ENCODE measurements at places on chromosomes 3 and 15. TPM values are rescaled to one million over a fixed set of nuclear protein-coding genes. Genes with fewer than 3 reads are reported as not detected.
A peak's percentile ranks its signal among the peaks of the same experiment; 100 is the strongest.

DNA sequence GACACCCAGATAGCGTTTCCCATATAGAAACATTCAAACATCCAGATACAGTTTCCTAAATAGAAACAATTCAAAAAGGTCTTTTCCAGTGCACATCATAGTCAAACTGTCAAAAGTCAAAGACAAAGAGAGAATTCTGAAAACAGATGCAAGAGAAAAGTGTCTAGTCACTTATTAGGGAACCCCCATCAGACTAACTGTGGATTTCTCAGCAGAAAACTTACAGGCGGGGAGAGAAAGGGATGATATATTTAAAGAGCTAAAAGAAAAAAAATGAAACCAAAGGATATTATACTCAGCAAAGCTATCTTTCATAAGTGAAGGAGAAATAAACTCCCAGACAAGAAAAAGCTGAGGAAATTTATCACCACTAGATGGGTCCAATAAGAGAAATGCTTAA, 22.3 kb upstream of the CX3CR1 start:
- no peak for DNase-seq

- no peak for DNase-seq
Measured at GRCh38 chr3:87691109-87691508, 367.7 kb downstream of the CGGBP1 start.

Gene PIK3R4
- total RNA-seq: 28.0 TPM

DNA sequence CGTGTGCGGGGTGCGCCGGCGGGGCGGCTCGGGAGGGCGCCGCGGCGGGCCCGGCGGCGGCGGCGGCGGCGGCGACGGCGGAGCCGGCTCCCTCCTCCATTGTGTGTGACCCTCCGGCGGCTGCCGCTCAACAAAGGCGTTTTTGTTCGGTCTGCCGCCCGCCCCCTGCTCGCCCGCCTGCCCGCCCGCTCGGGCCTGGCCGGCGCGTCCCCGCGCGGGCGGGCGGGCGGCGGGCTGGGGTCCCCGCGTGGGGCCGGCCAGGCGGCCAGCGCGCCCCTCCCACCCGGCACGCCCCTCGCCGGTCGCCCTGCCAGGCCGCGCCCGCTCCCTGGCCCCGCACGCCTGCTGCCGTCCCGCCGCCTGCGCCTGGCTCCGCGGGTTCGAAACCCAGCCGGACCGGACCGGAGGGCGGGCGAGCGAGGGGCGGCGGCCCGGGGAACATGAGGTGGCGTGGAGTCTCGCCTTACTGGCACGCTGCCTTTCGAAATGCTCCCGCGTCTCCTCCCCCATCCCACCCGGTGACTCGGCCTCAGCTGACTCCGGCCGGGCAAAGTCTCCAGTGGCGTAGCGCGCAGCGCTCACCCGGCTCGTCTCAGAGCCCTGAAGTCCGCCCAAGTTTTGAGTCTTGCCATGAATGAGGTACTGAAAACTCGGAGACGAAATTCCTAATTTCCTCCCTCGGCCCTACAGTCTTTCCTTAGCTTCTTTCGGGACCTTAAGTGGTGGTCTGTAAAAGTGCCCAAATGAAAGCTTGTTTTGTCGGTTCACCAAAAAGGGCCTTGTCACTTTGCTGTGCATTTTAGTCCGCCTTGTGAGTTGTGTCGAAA, 588 bp downstream of the MAPK6 start:
- DNase-seq: peak; percentile 92

GRCh38 chr15:91752081-91752785, 101.3 kb upstream of the SLCO3A1 start:
- DNase-seq: no peak

- no peak for DNase-seq
Measured at GRCh38 chr15:92226020-92226612, 167.6 kb upstream of the ST8SIA2 start.

GRCh38 chr3:72134989-72135451, 350.1 kb upstream of the PROK2 start:
- no peak for DNase-seq

Gene ATP8B4
- total RNA-seq: 90.2 TPM

DNA sequence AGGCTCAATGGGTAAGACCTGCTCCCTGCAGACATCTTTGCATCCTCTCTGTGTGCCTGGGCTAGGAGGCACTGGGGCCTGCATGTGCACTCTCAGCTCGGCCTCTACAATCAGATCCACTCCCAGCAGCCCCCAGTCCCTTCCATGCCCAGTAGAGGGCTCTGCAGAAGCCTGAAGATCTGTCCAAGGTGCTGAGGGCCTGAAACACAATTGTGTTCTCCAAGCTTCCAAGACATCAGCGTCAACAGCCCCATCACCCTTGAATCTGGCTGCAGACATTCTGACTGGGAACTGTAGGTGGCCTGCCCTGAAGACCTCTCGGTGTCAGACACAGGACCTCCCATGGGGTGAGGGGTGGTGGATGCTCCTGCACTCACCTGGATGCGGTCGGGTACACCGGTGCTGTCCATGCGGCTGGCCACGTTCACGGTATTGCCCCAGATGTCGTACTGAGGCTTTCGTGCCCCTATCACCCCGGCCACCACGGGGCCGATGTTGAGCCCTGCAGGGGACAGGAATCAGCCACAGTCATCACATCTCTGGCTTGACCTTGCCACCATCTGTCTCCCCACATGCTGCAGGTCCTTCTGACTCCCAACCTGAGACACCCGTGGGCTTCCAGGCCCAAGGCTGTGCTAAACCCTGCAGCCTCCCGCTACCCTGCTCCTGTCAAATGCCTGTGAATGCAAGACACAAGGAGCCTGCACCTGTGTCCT, 84.7 kb downstream of the SEC22A start:
- DNase-seq: peak; percentile 61

GRCh38 chr3:150450916-150451315, 42.8 kb downstream of the TSC22D2 start:
- DNase-seq: no peak

Gene SLC15A2
- under 0.01 TPM for total RNA-seq

Gene ANKRD63
- total RNA-seq: not detected

DNA sequence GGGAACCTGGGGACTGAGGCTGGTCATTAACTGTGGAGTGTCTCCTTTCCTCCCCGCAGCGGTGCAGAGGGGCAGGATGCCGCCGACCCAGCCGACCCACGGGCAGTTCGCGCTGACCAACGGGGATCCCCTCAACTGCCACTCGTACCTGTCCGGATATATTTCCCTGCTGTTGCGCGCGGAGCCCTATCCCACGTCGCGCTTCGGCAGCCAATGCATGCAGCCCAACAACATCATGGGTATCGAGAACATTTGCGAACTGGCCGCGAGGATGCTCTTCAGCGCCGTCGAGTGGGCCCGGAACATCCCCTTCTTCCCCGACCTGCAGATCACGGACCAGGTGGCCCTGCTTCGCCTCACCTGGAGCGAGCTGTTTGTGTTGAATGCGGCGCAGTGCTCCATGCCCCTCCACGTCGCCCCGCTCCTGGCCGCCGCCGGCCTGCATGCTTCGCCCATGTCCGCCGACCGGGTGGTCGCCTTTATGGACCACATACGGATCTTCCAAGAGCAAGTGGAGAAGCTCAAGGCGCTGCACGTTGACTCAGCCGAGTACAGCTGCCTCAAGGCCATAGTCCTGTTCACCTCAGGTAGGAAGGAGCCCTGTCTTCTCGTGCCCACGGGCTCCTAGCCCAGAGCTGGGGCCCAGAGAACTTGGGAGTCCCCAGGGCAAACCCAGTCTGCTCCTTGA, 3.7 kb downstream of the NR2F2 start:
- DNase-seq: peak; percentile 26

- DNase-seq: no peak
Measured at GRCh38 chr3:5026046-5026362, 46.8 kb downstream of the BHLHE40 start.

DNA sequence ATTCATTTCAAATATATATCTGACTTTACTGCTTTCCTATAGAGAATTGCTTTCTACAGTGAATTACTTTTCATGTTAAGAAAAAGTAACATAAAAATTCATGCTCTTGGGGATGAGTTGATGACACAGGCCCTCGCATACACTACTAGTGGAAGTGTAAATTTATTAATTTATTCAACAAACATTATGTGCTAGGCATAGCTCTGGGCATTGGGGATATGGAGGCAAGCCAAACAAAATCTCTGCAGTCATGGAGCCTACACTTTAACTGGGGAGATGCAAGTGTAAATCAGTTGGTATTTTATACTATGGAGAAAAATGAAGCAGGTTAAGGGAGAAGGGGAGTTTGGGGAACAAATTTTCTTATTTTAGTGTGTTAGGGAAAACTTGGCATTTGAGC, 340.7 kb downstream of the RAP2B start:
- no peak for DNase-seq

- peak; percentile 22 for DNase-seq
Measured at GRCh38 chr15:58475573-58476524, 44.1 kb downstream of the LIPC start.

Gene CACNA1D
- total RNA-seq: under 0.01 TPM

DNA sequence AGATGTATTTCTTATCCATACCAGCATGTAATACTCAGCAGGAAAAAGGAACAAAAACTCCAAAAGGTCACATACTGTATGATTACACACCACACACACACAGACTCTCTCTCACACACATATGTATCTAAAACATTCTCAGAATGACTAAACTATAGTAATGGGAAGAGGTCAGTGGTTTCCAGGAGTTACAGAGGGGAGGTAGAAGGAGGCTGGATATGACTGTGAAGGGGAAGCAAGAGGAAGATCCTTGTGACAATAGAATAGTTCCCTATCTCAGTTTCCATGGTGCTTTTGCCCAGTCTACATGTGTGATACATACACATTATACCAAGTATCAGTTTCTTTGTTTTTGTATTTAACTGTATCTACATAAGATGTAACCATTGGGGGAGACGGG, 190.1 kb downstream of the IL5RA start:
- DNase-seq: no peak

DNA sequence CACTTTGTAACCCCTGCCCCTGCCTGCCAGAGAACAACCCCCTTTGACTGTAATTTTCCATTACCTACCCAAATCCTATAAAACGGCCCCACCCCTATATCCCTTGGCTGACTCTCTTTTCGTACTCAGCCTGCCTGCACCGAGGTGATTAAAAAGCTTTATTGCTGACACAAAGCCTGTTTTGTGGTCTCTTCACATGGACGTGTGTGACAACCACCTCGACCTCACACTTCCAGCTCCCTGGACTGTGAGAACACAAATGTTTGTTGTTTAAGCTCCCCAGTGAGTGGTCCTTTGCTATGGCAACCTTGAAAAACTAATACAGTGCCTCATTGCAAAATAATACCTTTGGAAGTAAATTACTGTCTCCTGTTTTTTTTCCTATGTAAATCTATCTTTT, 299.2 kb upstream of the POU1F1 start:
- DNase-seq: no peak

GRCh38 chr3:120177151-120177550, 82.9 kb upstream of the GSK3B start:
- DNase-seq: peak; percentile 82

Gene LYZL4
- not detected for total RNA-seq

Gene CCR3
- not detected for total RNA-seq

DNA sequence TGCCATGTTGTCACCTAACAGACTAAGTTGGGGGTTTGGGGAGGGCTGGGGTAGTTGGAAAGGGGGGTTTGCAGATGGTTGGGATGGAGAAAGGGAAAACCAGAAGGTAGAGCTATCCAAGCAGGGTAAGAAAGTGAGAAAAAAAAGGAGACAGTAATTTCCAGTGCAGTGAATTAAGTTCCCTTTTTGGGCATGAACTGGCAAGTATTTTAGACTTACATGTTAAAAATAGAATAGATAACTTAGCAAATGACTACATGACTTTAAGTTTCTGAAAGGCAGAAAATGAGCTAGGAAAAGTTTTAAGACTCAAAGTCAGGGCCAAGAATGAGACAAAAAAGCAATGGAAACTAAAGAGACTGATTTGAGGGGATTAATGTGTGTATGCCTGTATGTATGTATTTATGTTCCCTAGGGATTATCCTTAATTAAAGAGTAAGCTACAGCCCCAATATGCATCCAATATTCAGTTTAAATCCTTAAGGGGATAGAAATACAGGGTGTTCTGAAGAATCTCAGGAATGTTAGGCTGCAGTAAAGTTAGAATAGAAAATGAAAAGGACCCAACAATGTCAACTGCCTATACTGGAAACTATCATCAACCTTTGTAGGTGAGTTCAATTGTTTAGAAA, 285.2 kb upstream of the MME start:
- no peak for DNase-seq

DNA sequence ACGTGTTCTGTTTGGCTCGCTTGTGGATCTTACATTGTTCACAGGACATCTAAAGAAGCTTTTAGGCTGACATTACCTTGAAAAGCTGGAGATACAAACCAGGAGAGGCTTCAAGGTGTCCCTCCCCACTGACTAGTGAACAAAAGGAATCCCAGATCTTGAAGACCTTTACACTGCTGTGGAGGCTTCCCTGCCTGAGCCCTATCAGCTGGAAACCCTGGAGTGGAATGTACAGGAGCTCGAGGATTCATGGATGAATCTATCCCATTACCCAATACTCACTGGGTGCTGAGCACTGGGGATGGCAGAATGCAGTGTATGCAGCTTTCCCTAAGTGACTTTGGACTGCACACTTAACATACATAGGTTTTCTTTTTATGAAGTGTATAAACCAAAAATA, 82.3 kb upstream of the MFGE8 start:
- no peak for DNase-seq

Gene DCLK3
- under 0.01 TPM for total RNA-seq

- DNase-seq: peak; percentile 90
Measured at GRCh38 chr15:90561344-90562244, 31.9 kb downstream of the CRTC3 start.

GRCh38 chr3:60277361-60277800, 973.9 kb downstream of the FHIT start:
- no peak for DNase-seq

Gene FEM1B
- total RNA-seq: 61.7 TPM

Gene SKOR1
- total RNA-seq: not detected

GRCh38 chr15:74733269-74733668, 7.9 kb upstream of the CYP1A1 start:
- no peak for DNase-seq

GRCh38 chr3:156368189-156368588, 186.7 kb downstream of the SSR3 start:
- no peak for DNase-seq

Measured in fibroblast of villous mesenchyme (primary cell).